ENCODE measurements at places on chromosomes 3 and 15.

- no peak overlapping the region for H3K27ac ChIP-seq
- H3K4me1 ChIP-seq = peaks cover 6% of the 10 kb centered on the region
- H3K36me3 ChIP-seq = peaks cover 79% of the 10 kb centered on the region
- H3K27me3 ChIP-seq = no peaks in the 10 kb centered on the region
- H3K4me3 ChIP-seq = no peak overlapping the region
These were observed 56.6 kb downstream of the TP53BP1 start for GRCh38 chr15:43436395-43436794.

DNA sequence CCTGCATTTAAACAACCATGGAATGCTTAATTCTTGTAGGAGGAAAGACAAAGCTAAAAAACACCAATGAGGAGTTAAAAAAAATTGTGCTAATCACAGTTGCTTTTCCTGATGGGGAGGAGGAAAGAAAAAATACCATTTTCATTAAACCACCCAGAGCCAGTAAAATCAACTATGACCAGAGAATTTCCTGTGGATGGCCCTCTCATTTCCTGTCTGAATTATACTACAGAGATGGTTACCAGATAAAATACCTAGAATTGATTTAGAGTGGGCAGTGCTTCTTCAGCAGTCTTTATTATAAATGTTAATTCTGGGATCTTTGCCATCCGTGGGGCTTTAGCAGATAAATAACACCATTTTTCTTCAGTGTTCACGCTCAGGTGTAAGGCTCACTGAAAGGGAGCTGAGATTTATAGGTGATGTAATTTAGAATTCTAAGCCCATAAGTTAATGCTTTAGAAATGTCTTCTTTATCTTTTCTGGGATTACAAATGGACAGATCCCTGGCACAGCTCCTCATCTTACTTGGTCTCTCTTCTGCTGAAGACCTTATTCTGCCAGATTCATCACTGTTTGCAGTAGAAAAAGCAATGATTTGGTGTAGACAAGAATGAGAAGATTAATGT, 37.9 kb downstream of the RETNLB start:
- H3K27ac ChIP-seq = no peak overlapping the region
- H3K4me3 ChIP-seq = no peak overlapping the region
- no peaks in the 10 kb centered on the region for H3K36me3 ChIP-seq
- no peaks in the 10 kb centered on the region for H3K4me1 ChIP-seq

GRCh38 chr3:97930018-97930417, 42.2 kb downstream of the RIOX2 start:
- no peak overlapping the region for H3K4me3 ChIP-seq
- H3K27me3 ChIP-seq = no peaks in the 10 kb centered on the region
- peaks cover 29% of the 10 kb centered on the region for H3K36me3 ChIP-seq
- no peak overlapping the region for H3K27ac ChIP-seq
- no peaks in the 10 kb centered on the region for H3K4me1 ChIP-seq
- ATAC-seq = no peak

GRCh38 chr3:71311661-71312046, 271.9 kb downstream of the FOXP1 start:
- H3K4me1 ChIP-seq = peaks cover 24% of the 10 kb centered on the region
- no peaks in the 10 kb centered on the region for H3K36me3 ChIP-seq
- ATAC-seq = no peak
- H3K4me3 ChIP-seq = no peak overlapping the region
- no peak overlapping the region for H3K27ac ChIP-seq
- H3K27me3 ChIP-seq = no peaks in the 10 kb centered on the region

GRCh38 chr3:29949940-29950616, 656.3 kb upstream of the TGFBR2 start:
- no peak for ATAC-seq
- no peaks in the 10 kb centered on the region for H3K4me1 ChIP-seq
- no peak overlapping the region for H3K4me3 ChIP-seq
- no peak overlapping the region for H3K27ac ChIP-seq
- H3K27me3 ChIP-seq = peaks cover 6% of the 10 kb centered on the region
- H3K36me3 ChIP-seq = no peaks in the 10 kb centered on the region

DNA sequence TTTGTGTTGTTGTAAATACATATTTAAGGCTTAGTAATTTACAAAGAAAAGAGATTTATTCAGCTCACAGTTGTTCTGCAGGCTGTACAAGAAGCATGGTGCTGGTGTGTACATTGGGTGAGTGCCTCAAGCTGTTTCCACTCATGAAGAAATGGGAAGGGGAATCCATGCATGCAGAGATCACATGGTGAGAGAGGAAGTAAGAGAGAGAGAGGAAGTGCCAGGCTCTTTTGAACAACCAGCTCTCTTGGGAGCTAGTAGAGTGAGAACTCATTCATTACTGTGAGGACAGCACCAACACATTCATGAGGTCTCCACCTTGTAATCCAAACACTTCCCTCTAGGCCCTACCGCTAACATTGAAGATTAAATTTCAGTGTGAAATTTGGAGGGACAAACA, 909.2 kb downstream of the NSUN3 start:
- no peaks in the 10 kb centered on the region for H3K27me3 ChIP-seq
- H3K36me3 ChIP-seq = no peaks in the 10 kb centered on the region

GRCh38 chr3:170222647-170223541, 670 bp downstream of the PRKCI start:
- H3K36me3 ChIP-seq = no peaks in the 10 kb centered on the region
- ATAC-seq = peak; percentile 55
- peak overlapping the region; percentile 95 for H3K4me3 ChIP-seq
- peak overlapping the region; percentile 97 for H3K27ac ChIP-seq
- H3K27me3 ChIP-seq = no peaks in the 10 kb centered on the region

DNA sequence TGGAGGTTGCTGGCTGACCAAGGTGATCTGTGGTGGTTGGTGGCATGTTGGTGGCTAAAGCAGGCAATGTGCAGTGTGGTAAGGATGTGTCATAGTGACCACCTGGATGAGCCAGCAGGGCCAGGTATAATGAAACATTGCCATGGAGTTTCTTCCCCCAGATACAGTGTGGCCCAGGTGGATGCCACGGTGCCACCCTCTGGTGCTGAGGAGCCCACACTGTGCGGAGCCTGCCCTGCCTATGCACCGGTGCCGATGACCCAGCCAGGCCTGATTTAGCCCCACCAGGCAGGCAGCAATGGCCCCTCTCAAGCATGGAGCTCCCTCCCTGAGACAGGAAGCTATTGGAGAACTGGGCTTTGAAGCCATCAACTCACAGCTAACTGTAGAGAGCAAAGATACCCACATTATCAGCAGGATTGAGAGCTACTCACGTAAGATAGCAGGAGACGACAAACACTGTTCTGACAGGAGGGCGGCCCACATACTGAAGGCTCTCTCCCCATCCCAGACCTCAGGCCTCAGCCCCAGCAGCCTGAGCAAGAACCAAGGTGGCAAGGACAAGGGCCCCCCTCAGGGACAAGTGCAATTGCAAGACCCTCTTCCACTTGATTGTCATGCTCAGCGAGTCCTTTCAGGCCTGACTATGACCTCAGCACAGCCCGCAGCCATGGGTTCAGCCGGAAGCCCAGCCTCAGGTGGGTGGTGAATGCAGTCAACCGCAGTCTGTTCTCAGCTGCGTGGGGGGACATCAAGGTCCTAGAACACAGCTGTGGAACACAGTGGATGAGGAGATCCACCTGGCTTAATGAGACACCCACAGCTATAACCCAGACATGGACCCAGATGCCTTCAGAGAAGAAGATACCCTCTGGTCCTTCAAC, 82.8 kb upstream of the CDV3 start:
- H3K36me3 ChIP-seq = no peaks in the 10 kb centered on the region
- ATAC-seq = peak; percentile 88
- H3K4me3 ChIP-seq = peak overlapping the region; percentile 60
- H3K4me1 ChIP-seq = peaks cover 29% of the 10 kb centered on the region
- H3K27me3 ChIP-seq = no peaks in the 10 kb centered on the region

DNA sequence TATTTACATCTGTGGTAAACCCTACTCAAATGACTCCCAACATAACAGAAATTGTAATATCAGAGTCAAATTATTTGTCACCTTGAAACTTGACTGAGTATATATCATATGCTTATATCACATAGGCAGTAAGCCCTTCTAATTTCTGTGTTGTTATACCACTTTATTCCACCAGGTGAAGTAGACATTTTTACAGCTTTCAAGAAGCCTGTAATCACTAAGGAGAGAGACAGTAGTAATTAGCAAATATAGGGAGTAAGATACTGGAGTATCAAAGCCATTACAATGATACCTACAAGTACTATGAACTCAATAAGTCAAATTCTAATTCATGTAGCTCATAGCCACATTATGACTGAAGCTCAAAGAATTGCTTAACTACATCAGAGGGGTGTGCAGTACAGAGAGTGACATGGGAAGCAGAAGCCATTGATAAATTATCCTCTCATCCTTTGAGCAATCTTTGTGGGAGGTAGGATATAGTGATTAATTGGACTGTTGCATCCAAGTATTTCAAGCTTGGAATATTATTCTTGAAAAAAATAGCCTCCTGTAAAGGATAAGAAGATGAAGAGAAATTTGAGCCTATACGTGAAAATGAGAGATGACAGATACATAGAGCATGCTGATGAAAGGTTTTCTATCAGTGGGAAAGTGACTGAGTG, 1005.9 kb downstream of the ZPLD1 start:
- ATAC-seq = no peak
- H3K36me3 ChIP-seq = no peaks in the 10 kb centered on the region
- no peaks in the 10 kb centered on the region for H3K27me3 ChIP-seq
- no peaks in the 10 kb centered on the region for H3K4me1 ChIP-seq
- H3K27ac ChIP-seq = no peak overlapping the region
- H3K4me3 ChIP-seq = no peak overlapping the region

DNA sequence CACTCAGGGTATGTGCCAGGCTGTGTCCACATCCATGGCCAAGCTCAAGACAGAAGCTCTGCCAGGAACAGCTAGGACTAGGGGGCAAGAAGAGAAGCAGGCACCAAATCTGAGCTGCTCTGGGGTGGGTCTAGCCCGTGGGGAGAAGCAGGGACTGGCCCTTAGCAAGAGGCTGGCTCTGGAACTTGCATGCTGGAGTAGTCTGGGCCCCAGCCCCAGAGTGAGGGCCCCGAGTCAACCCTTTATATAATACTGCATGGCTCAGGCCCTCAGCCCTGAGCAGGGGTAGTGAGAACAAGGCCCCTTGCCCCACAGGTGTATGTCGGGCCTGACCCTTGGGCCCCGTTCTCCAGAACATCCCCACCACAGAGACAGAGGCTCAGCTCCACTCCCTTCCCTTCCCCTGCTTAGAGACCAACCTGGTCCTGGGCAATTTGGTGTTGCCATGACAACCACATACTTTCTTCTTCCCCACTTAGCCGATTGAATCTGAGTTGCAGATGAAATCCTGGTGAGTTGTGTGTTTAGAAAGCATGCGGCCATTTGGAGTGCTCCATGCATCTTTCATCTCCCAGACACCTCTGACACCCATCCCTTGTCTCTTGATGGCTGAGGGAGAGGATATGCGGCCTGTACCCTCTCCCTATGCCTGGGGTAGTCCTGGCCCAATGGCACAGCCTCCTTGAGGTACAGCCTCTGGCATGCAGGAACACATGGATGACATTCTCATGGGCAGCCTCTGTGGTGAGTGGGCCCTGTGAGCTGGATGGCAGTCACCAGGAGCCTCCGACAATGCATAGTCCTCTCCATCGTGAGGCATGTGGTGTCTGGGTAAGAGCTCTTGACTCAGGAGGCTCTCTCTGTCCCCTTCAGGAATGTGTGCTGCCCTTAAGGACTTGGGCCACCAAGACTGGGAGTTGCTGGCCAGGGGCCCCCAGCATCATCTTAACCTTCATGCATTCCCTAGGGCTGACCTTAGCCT, 29.2 kb upstream of the SFMBT1 start:
- ATAC-seq = no peak
- H3K4me3 ChIP-seq = peak overlapping the region; percentile 37
- peak overlapping the region; percentile 34 for H3K27ac ChIP-seq
- no peaks in the 10 kb centered on the region for H3K27me3 ChIP-seq
- H3K36me3 ChIP-seq = no peaks in the 10 kb centered on the region

DNA sequence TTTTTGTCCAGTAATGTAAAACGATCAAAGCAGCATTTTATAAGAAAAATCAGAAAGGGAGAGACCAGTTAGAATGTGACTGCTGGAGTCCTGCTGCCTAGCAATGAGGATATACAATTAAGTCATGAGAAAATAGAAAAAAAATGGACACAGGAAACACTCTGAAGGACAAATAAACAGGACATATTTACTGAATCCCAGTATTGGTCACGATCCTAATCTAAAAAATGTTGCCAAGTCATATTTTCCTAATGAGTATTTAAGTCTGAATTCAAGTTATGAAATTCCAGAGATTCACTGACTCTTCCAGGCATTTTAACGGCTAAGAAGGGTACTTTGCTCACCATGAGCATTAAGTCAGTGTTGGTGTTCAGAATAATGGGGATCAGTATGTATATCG, 154.3 kb upstream of the CCDC54 start:
- H3K36me3 ChIP-seq = no peaks in the 10 kb centered on the region
- peaks cover 20% of the 10 kb centered on the region for H3K27me3 ChIP-seq
- no peak overlapping the region for H3K4me3 ChIP-seq
- no peak overlapping the region for H3K27ac ChIP-seq
- no peaks in the 10 kb centered on the region for H3K4me1 ChIP-seq
- no peak for ATAC-seq

DNA sequence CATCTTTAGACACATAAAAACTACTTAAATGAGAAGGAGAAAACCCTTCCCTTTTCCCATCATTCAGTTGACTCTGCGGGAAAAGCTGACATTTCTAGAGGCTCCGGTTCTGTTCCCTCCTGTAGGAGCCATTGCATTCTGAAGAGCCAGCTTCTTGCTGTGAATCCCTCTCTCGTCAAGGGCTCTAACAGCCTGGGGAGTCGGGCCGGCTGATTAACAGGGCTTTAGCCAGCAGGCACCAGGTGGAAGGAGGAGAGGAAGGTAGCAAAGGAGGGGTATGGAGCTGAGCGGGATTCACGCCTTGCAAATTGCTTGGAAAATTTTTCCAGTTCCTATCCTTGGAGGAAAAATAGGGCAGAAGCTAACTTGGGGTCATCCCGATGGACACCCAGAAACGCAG, 108.3 kb upstream of the UBE2E1 start:
- H3K27ac ChIP-seq = no peak overlapping the region
- peaks cover 4% of the 10 kb centered on the region for H3K27me3 ChIP-seq
- no peaks in the 10 kb centered on the region for H3K4me1 ChIP-seq
- no peak overlapping the region for H3K4me3 ChIP-seq
- no peaks in the 10 kb centered on the region for H3K36me3 ChIP-seq

GRCh38 chr3:45909542-45909941, 23.2 kb downstream of the CCR9 start:
- ATAC-seq = no peak
- peaks cover 26% of the 10 kb centered on the region for H3K4me1 ChIP-seq
- no peaks in the 10 kb centered on the region for H3K27me3 ChIP-seq
- no peaks in the 10 kb centered on the region for H3K36me3 ChIP-seq
- H3K4me3 ChIP-seq = no peak overlapping the region

GRCh38 chr15:85748176-85748575, 46.5 kb downstream of the KLHL25 start:
- H3K4me1 ChIP-seq = peaks cover 3% of the 10 kb centered on the region
- peak overlapping the region; percentile 54 for H3K27ac ChIP-seq
- H3K36me3 ChIP-seq = peaks cover 64% of the 10 kb centered on the region
- no peak for ATAC-seq
- H3K27me3 ChIP-seq = no peaks in the 10 kb centered on the region
- H3K4me3 ChIP-seq = no peak overlapping the region

DNA sequence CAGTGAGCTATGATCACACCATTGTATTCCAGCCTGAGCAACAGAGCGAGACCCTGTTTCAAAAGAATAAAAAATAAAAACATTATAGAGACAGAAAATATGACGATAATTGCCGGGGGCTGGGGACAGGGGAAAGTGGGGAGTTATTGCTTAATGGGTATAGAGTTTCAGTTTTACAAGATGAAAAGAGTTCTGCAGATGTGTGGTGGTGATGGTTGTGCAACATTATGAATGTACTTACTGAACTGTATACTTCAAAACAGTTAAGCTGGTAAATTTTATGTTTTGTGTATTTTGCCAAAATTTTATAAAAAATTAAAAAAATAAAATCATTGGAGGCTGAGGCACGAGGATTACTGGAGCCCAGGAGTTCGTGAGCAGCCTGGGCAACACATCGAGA, 24.8 kb upstream of the ZNF774 start:
- ATAC-seq = no peak
- no peak overlapping the region for H3K4me3 ChIP-seq
- H3K36me3 ChIP-seq = no peaks in the 10 kb centered on the region
- H3K27me3 ChIP-seq = no peaks in the 10 kb centered on the region
- no peaks in the 10 kb centered on the region for H3K4me1 ChIP-seq
- no peak overlapping the region for H3K27ac ChIP-seq
